ENCODE measurements at places on chromosomes 7 and 10. TPM values are rescaled to one million over a fixed set of nuclear protein-coding genes. Genes with fewer than 3 reads are reported as not detected.

UCN3 gene
- polyA plus RNA-seq, result not detected

TMEM140 gene
- polyA plus RNA-seq, result 16.6 TPM

LEP gene
- polyA plus RNA-seq, result 0.06 TPM

SORBS1 gene
- polyA plus RNA-seq, result 2.8 TPM

DEPP1 gene
- polyA plus RNA-seq, result 36.5 TPM

FRMD4A gene
- 9.2 TPM for polyA plus RNA-seq

- H3K27me3 ChIP-seq, result no peaks in the 10 kb centered on the region
- H3K4me1 ChIP-seq, result no peaks in the 10 kb centered on the region
- no peaks in the 10 kb centered on the region for H3K36me3 ChIP-seq
- H3K27ac ChIP-seq, result no peak overlapping the region
- no peak overlapping the region for H3K4me3 ChIP-seq
Measured at GRCh38 chr10:112002206-112002605, 181.4 kb downstream of the GPAM start.

DNA sequence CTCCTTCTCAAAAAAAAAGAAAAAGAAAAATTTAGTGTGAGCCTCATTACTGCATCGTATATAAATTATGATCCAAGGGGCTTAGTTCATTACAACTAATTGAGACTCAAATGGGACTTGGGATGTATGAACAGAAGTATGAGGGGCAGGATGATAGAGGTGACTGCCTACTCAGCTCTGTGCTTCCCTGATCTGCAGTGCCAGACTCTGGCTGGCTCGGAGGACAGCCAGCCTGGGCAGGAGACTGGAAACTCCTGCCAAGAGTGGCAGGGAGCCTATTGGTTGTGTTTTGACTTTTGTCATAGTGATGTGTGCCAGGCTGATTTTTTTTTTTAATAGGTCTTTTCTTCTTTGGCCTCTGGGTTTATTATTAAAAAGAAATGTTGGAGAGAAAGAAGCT lies 73.8 kb upstream of the GTF2IRD1 start:
- no peaks in the 10 kb centered on the region for H3K4me1 ChIP-seq
- no peak overlapping the region for H3K4me3 ChIP-seq
- H3K36me3 ChIP-seq, result no peaks in the 10 kb centered on the region

GRCh38 chr10:56912043-56912442 lies 551.0 kb upstream of the ZWINT start:
- no peaks in the 10 kb centered on the region for H3K27me3 ChIP-seq
- no peaks in the 10 kb centered on the region for H3K4me1 ChIP-seq
- no peak overlapping the region for H3K4me3 ChIP-seq

DNA sequence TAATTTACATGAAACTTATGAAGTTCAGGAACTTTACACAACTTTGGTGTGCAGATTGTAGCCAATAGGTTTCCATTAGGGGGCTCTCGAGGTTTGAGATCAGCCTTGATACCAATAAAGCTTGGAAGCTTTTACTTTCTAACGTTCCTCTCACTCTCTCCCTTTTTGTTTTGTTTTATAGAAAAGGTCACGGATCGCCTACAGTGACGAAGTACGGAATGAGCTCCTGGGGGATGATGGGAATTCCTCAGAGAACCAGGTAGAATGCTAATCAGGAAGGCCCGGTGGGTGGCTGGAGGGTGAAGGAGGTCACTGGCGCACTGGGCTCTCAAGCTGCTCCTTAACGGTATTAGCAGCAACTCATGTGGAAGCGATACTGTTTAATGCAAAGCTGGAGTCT lies 79.9 kb downstream of the VTI1A start:
- peaks cover 6% of the 10 kb centered on the region for H3K36me3 ChIP-seq
- no peak overlapping the region for H3K27ac ChIP-seq
- peak; percentile 47 for DNase-seq
- no peak overlapping the region for H3K4me3 ChIP-seq

- no peak overlapping the region for H3K4me3 ChIP-seq
- H3K4me1 ChIP-seq, result peaks cover 62% of the 10 kb centered on the region
- no peak overlapping the region for H3K27ac ChIP-seq
- H3K36me3 ChIP-seq, result peaks cover 12% of the 10 kb centered on the region
Measured at GRCh38 chr7:44066111-44066460, 719 bp upstream of the PGAM2 start.

DNA sequence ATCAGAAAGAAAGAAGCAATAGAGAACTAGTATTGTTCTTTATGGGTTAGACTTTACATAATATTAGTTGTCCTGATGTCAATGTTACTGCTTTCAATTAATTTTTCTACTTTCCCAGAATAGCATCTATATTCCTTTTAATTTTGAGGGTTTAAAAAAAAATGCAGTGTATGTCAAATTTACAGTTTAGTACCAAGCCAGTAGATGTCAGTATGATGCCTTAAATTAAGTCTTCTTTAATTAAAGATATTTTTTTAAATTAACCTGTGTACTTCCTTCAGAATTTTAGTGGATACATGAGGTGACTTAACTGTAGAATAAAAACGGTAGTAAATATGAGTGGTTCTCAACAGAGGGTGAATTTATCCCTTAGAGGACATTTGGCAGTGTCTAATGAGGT lies 35.2 kb upstream of the STOX1 start:
- no peaks in the 10 kb centered on the region for H3K4me1 ChIP-seq
- H3K27me3 ChIP-seq, result no peaks in the 10 kb centered on the region
- peaks cover 2% of the 10 kb centered on the region for H3K36me3 ChIP-seq
- no peak overlapping the region for H3K4me3 ChIP-seq
- no peak overlapping the region for H3K27ac ChIP-seq

- DNase-seq, result no peak
- H3K27ac ChIP-seq, result no peak overlapping the region
- no peaks in the 10 kb centered on the region for H3K27me3 ChIP-seq
- no peaks in the 10 kb centered on the region for H3K4me1 ChIP-seq
Measured at GRCh38 chr10:60417901-60418300, 28.2 kb upstream of the ANK3 start.

DNA sequence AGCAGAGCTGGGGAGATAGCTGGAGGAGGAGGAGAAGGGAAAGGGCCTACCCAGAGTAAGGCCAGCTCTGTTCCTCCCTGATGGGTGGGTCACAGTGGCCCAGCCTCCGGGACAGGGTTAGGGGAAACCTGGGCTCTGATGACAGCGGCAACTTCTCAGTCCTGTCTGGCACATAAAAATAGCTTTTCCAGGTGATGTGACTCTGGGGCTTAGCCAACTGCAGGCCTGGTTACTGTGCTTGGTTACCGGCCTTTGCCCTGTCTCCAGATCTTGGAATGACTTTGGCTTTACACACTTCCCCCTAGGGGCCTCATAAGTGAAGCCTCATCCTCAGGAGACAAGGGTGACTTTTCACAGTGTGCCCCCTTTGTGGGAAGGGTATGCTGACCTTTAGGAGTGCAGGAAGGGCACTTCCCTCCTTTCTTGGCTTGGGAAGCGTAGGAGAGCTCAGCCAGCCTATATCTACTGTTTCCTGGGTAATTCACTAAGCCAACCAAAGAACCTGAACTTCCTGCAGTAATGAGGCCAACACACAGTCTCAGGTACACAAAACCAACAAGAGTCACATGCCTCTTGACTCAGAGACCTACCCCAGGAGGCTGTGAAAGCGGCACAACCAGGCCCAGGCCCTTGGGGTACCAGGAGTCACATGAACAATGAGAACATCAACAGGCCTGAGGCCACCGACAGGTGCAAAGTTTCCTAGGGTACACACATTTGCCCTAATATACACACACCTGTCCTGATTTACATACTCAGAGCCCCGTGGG lies 11.7 kb upstream of the HILPDA start:
- H3K36me3 ChIP-seq, result no peaks in the 10 kb centered on the region
- H3K27ac ChIP-seq, result no peak overlapping the region
- H3K27me3 ChIP-seq, result no peaks in the 10 kb centered on the region
- no peak overlapping the region for H3K4me3 ChIP-seq

DNA sequence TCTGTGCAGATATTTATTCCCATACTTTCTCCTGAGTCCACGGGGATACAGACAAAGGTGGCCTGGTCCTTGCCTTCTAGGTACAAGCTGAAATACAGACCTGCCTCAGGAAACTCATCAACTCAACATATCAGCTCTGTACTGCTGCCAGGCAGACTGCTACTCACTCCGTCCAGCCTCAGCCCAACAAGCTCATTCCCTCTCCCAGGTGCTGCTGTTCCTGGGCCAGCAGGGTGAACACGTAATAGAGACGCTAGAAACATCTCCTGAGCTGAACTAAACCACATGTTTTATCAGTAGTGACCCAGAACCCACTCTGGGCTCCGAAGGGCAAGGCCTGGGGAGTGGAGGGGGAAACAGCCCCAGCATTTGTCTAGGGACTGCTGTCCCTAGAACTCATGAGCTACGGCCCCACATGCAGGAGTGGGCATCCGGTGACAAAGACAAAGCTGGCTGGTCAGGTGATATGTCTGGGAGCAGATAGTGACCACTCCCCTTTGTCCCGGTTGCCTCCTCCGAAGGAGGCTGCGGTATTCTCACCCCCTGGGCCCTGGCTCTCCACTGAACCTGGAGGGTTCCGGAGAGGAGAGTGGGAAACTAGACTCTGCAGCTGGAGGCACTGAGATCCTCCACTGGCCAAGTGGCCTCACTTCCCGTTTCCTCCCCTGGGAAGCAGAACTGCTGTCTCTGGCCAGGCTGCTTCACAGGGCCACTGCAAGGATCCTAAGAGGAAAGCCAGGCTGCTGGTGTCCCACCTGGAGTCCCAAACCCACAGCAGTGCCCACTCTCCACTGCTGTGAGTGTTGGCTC lies 116.1 kb downstream of the FAM53B start:
- peak overlapping the region; percentile 45 for H3K27ac ChIP-seq
- peaks cover 93% of the 10 kb centered on the region for H3K4me1 ChIP-seq
- DNase-seq, result no peak

DNA sequence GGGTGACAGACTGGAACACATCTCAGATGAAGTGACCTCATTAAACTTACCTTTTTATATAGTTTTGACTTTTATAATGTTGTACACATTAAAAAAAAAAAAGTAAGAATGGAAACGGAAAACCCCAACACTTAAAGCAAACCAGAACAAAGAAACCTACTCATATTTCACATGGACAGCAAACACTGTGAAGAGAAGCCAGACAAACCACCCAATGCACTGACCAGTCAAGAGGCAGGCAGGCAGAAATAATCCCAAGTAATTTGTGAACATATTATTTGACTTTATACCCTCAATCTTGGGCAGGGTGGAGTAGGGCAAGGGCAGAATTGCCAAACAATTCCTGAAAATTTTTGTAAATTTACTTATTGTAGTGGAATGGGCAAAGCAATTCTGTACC lies 39.8 kb downstream of the WAPL start:
- peaks cover 92% of the 10 kb centered on the region for H3K36me3 ChIP-seq
- no peak overlapping the region for H3K27ac ChIP-seq
- DNase-seq, result no peak
- H3K4me1 ChIP-seq, result no peaks in the 10 kb centered on the region
- no peak overlapping the region for H3K4me3 ChIP-seq

Measured in spleen (tissue), 13 donors.